ENCODE measurements at places on chromosomes 5 and 9.

- no peak for DNase-seq
Observed at GRCh38 chr9:136576269-136576626, 30.4 kb upstream of the NOTCH1 start.

- no peak for DNase-seq
Observed at GRCh38 chr5:178392931-178393394, 160.4 kb upstream of the PHYKPL start.

DNA sequence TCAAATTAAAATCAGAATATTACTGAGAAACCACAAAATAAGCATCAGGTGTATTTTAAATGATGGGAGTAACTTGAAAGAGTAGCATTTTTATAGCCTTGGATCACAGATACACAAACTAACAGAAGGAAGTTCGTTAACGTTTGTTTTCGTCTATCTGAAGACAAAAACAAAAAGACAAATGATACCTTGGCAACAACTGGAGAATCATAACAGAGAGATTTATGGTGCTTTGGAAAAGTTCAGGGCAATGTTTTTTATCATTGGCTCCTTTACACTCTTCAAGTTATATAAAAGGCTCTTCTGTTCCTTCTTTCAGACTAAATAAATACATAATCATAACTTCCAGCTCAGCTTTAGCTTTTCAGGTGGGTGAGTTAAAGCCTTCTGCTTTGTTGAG lies 128.1 kb upstream of the VLDLR start:
- DNase-seq: no peak

DNA sequence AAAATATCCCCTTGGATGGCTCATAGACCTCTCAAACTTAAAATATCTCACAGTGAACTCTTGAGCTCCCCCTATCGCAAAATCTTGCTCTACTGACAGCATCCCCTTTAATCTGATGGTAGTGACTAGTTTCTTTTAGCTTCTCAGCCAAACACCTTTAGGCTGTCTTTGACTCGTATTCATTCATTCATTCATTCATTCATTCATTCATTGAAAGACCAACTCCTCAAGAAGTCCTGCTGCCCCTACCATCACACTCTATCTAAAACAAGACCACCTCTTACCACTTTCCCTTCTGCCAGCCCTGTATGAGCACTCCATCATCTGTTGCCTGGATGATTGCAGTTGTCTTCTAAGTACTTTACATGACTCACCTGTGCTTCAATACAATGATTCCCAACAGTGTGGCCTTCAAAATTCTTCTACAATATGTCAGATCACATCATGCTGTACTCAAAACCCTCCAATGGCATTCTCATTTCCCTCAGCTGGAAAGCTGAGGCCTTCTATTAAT lies 46.8 kb downstream of the ITGA2 start:
- no peak for DNase-seq

DNA sequence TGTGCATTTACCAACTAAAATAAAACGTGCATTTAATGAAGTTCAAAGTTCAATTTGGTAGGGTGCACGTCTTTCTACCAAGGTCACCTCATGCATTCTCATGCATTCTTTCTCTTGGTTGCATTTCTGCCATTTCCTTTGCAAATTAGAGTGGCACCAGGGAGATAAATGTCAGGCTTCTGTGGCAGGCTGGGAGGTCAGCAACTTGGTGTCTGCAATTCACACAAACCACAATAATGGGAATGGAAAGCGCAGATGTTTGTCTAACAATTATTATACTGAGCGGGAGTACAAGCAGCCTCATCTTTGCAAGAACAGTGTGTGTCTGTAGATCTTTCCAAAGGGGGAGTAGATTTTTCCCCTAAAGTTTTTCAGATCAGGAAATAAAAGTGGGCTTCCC lies 411.7 kb downstream of the DMRT2 start:
- DNase-seq: no peak

DNA sequence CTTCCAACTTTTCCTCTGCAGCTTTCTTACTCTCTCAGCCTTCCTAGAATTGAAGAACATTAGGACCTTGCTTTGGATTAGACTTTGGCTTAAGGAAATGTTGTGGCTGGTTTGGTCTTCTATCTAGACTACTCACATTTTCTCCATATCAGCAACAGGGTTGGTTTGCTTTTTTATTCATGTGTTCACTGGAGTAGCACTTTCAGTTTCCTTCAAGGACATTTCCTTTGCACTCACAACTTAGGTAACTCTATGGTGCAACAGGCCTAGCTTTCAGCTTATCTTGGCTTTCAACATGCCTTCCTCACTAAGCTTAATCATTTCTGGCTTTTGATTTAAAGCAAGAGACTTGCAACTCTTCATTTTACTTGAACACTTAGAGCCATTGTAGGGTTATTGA lies 153.1 kb downstream of the CCDC192 start:
- DNase-seq: no peak

DNA sequence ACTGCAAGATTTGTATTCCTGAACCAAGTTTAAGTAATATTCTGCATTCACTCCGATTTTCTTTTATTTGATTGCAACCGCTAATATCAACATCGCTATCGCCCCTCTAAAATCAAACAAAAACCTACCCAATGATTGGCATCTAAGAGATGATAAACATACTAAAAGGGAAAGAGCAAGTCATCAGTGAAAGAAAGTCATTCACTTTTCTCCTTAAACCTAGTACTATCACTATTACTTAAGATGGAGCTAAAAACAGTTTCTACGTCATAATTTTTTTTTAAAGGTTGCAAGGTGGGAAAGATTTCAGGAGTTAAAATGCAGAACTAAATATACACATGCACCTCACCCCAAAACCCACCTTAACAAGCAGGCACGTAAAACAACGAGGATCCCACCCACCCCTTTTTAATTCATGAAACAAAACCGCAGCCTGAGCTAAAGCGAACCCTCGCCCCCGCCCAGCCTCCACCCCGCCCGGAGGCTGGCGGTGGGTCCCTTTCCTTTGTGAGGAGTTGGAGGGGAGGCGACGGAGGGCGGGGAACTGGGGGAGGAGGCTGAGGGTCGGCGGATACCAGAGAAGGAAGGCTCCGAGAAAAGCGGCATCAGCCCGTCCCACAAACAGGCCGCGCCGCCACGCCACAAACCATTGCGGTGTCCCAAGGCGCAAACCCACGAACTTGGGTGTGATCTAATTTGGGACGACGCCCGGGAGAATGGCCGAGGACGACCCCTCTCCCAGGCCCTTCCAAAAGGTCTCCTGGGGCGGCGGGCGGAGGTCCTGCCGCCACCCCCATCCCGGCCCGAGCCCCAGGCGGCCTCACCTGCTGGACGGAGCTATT lies 861 bp downstream of the UBQLN1 start:
- DNase-seq: no peak

- DNase-seq: no peak
Observed at GRCh38 chr5:91166059-91166807, 216.9 kb downstream of the ARRDC3 start.

DNA sequence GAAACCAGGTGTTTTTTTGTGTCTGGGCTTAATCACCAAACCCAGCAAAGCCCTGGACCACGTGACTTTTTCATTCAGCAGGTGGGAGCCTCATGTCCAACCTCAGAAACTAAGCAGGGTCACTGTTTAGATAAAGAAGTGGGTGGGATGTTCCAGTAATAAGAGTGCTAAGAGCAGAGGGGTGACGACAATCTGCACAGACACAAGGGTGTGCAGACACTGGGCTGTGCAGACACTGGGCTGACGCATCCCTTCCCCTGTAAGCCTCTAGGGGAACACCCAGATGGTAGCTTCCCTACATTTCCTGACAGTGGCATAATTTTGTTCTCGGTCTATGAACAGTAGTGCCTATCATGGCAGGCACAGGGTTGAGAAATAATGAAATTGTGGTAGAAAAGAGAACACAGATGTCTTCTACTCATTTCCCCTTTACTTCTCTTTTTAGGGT lies 85.1 kb downstream of the SAXO1 start:
- DNase-seq: no peak

GRCh38 chr5:143605403-143606005 lies 202.0 kb upstream of the NR3C1 start:
- no peak for DNase-seq

DNA sequence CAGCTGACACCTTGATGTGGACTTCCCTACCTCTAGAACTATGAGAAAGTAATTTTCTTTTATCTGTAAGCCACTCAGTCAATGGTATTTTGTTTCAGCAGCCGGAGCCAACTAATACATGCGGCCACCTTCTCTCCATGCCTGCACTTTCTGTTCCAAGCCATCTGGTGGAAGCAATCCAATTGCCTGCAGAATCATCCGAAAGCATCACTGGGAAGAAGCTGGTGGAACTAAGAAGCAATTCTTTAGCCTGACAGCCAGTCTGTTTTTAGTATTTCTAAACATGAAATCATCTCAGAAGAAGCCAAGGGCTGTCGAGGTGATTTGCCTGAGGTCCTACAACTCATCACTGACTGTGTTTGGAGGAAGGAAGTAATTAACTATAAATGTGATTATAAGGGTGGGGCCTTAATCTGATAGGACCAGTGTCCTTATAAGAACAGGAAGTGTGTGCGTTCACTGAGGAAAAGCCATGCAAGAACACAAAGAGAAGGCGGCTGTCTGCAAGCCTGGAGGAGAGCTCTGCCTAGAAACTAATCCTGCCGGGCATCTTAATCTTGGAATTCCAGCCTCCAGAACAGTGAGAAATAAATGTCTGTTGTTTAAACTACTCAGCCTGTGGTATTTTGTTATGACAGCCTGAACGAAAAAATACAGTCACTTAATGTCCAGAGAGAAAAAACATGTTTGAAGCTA lies 49.1 kb downstream of the NXNL2 start:
- peak; percentile 34 for DNase-seq

GRCh38 chr9:112327718-112328450 lies 5.5 kb downstream of the PTBP3 start:
- DNase-seq: no peak

DNA sequence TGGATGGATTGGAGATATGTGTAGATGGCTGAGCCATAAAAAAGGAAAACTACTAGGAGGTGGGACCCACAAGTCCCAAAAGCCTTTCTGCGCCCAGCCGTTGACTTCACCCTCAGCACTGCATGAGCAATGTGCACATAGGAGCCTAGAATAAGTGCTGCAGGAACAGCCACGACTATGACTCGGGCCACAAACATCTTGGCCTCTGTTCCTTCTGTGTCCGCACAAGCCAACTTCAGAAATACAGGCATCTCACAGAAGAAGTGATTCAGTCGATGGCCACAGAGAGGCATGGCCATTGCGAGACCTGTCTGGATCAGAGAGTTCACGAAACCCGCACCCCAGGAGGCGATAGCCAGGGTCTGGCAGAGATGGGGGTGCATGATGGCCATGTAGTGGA lies 587 bp downstream of the OR2Y1 start:
- no peak for DNase-seq

- DNase-seq: no peak
Observed at GRCh38 chr5:14036514-14036913, 92.0 kb upstream of the DNAH5 start.

- DNase-seq: no peak
Observed at GRCh38 chr5:14441641-14442040, 140.0 kb upstream of the OTULINL start.

GRCh38 chr5:123937230-123937629 lies 425.3 kb downstream of the CSNK1G3 start:
- DNase-seq: peak; percentile 37

DNA sequence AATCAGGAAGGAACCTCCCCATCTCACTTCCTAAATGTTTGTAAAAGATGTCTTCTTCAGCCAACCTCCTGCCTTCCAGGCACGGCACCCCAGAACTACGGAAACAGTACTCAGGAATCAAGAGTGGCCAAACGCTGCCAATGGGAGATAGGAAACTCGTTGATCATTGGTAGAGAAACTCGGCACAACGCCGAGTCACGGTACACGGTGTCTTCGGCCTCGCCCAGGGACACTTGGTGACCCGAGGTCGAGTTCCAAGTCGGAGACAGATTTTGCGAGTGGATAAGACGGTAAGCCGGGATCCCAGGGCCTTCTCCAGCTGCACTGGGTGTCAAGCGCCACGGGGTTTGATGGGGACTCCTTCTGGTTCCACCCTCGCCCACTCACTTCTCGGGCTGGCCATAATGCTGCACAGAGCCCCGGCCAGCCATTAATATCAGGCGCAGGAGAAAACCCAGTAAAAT lies 343 bp downstream of the KIAA0825 start:
- DNase-seq: no peak

- DNase-seq: no peak
Observed at GRCh38 chr5:56587381-56588130, 227.8 kb upstream of the MAP3K1 start.

DNA sequence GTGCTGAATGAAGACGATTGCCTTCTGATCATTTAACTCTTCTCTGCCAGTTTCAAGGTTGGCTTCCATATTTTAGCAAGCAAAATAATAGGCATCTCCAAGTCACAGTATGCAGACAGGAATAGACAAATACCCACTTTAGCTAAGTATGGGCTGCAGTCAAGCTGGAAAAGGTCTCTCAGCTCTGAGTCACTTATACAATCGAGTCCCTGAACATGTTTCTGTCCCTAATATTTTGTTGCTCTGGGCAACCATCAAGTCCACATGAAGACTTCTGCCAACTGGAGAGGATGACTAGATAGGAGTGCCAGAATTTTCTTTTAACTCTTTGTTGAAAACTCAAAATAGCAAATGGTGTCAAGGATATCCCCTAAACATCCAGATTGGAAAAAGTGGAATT lies 575.3 kb downstream of the RAB3C start:
- no peak for DNase-seq

GRCh38 chr5:14777187-14777586 lies 94.4 kb downstream of the ANKH start:
- DNase-seq: no peak

DNA sequence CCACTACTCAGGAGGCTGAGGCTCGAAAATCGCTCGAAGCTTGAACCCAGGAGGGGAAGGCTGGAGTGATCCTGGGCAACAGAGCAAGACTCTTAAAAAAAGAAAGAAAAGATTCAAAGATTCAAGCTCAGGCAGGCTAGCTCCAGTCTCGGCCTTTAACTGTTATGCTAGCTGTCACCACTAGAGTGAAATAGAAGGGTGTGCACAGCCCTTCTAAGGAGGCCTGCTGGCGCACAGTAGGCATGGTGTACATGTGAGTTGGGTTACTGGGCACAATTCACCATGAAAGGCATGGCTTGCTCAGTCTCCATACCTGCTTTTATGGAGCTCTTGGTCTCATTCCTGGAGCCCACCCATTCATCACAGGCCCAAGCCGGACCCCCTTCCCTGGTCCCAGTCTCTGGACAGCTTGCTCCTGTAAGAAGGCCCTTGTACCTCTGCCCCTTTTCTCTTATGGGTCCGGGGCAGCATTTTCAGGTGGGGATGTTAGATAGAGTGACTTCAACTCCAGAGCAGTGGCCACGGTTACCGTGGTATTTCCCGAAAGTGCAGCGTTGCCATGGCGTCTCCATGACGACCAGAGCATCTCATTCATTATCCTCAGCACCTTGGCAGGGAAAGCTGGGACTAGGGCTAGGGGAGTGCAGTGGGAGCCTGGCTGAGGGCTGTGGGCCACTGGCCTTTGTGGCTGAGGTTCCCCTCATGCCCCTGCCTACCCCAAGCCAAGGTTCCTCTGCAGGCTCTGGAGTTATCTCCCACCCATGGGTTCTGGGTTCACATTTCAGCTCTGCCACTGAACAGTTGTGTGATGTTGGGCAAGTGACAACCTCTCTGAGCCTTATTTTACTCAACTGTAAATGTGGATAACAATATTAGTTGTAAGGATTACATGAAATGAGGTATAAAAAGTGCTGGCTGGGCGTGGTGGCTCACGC lies 5.7 kb downstream of the NDST1 start:
- DNase-seq: no peak

- DNase-seq: peak; percentile 7
Observed at GRCh38 chr9:25677301-25678146, 720 bp downstream of the TUSC1 start.
